NCI-H1092 (cell line): ENCODE measurements at places on chromosomes 12 and 14.

GRCh38 chr12:42589465-42590329, at the start of gene PRICKLE1:
TSS of gene PRICKLE1 (minus strand) at chr12:42589746. CDS start at chr12:42472516, 117,230 bp downstream.
- no peak for DNase-seq

- DNase-seq, result no peak
Measured at GRCh38 chr14:80291101-80291500, 79.8 kb upstream of the DIO2 start.

DNA sequence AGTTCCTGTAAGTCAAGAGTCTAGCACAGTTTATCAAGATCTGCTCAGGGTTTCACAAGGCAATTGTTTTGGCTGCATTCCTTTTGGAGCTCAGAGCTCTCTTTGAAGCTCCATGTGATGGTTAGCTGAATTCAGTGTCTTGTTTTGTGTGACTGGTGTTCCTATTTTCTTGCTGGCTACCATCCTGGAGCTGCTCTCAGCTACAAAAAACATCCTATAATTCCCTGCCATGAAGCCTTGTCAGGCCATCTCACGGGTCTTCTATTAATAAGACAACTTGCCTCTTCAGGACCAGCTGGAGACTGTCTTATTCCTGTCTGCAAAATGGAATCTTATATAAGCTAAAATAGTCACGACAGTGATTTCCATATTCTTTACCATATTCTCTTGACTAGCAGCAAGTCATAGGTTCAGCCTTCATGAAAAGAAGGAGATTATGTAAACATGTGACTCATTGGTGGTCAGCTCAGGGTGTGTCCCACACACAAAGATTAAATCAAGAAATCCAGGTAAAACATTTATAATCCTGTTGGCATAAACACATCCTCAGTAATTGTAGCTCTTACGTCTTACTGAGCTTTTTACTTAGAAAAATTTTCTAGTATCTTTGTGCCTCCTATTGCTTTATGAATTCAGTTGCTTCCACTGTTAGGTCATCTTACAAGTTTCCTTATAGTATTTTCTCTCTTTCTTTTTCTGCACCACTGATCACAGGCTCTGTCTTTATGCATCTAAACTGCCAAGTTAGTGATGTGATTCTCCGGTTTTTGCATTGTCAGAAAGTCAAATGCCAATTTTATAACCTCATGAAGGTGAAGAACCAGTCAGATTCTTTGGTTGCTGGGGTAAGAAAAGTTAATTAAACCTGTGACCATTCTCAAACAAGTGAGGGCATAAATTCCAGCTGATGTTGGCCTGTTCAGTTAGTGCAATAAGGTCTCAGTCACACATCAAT, 378.5 kb upstream of the MGAT4C start:
- no peak for DNase-seq

DNA sequence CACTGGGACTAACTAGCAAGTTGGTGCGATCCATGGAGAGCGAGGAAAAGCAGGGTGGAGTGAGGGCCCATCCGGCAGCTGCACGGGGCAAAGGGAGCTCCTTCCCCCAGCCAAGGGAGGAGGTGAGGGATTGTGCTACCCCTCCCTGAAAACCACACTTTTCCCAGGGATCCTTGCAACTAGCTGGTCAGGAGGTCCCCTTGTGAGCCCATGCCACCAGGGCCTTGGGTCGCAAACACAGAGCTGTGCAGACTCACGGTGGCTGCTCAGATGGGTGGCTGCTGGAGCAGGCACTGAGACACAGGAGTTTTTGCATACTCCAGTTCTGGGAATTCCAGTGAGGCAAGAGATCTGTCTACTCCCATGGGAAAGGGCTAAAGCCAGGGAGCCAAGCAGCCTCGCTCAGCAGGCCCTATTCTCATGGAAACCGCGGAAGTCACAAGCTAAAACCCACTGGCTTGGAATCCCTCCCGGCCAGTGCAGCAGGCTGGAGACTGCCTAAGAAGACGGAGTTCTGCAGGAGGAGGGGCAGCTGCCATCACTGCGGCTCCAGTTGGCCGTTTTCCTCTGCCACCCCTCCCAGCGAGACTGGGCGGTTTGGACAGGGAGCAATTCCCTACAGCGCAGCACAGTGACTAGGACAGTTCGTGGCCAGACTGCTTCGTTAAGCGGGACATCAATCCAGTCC, 10.9 kb upstream of the ZNF705A start:
- DNase-seq, result no peak

GRCh38 chr12:12297201-12297830, 30.5 kb upstream of the LRP6 start:
- DNase-seq, result no peak

GRCh38 chr14:22003461-22003860, 329.8 kb upstream of the OR4E1 start:
- DNase-seq, result no peak

GRCh38 chr12:116483959-116484750, 75.0 kb upstream of the MAP1LC3B2 start:
- DNase-seq, result no peak

DNA sequence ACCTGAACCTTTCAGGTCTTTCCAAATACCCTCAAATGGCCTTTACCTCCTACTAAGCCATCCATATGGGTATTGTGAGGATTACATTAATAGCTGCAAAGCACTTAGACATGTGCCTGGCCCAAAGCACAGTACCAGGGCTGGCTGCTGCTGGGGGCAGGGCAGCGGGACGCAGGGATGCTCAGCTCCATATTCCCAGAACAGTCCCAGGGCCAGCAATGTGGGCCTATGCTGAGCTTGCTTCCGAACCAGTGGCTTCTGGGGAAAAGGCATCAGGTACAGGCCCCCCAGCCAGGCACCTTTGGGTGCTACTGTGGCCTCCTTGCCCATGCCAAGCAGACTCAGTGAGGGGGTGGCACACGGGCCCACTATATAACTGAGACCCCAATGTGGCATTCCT, 10.4 kb downstream of the ACTN1 start:
- no peak for DNase-seq

GRCh38 chr14:61099216-61099835, 118.3 kb downstream of the SLC38A6 start:
- DNase-seq, result no peak

GRCh38 chr14:67199016-67199415, 9.8 kb downstream of the GARIN2 start:
- no peak for DNase-seq

- DNase-seq, result no peak
Measured at GRCh38 chr12:54448344-54448743, 25.1 kb downstream of the GTSF1 start.

DNA sequence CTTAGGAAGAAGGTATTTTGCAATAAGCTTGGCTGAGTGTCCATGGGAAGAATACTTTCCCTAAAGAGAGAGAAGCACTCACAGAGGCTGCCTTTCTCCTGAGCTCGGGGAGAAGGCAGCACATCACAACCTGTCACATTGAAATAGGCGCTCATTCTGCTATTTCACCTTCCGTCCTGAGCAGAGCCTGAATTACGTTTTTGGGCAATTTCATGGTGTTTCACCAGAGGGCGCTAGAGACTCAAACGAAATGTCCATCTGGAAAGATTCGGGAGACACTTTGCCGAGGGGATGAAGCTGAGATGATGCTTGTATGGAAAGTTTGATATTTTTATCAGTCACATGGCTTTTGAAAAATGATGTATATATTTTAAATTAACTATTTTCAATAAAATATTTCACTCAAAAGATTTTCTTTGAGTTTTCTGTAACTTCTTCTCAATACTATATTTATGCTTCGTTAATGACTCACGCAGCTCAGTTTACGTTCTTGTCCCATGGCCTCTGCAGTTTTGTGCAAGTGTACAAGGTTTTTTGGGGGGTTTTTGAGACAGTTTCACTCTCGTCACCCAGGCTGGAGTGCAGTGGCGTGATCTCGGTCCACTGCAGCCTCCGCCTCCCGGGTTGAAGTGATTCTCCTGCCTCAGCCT, 17.4 kb upstream of the B4GALNT3 start:
- DNase-seq, result peak; percentile 30

DNA sequence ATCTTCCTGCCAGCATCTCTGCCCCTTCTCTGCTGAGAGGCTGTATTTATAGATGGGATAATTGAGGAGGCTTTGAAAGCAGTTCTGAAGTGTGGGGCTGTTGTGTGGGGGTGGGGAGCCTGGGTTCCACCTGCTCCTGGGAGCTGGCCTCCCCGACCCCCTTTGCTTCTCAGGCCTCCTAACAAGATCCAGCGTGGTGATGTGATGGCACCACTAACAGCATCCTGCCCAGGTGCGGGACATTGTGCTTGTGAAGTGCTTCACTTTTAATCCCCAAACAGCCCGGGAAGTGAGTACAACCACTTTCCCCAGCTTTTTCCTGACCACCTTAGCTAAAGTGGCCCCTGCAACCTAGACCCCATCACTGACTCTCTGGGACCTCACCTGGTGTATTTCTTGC, 95.1 kb upstream of the NRXN3 start:
- DNase-seq, result peak; percentile 20

DNA sequence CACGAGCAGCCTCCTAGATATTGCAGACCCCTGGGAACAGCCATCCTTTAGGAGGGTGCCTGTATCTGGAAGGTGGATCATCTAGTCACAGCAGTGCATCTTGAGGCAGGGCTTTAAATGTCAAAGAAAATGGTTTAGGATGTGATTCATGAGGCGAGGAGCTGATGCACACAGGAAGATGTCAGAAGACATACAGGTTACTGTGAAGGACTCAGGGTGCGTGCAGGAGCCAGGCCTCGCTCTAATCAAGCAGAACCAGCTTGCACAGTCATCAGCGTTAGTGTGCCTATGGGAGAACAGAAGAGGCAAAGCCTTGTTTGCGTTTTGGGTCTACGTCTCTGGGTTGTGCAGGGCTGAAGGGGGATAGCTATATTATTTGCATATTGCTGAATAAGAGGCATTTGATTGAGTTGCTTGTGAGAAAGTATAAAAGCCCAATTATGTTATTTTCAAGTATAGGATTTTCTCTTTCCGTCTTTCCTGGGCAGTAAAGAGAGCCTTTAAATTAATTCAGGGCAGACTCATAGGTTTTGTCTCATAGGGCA, 77.3 kb upstream of the RPH3A start:
- no peak for DNase-seq

GRCh38 chr14:99838639-99839134, 45.5 kb downstream of the EML1 start:
- no peak for DNase-seq

DNA sequence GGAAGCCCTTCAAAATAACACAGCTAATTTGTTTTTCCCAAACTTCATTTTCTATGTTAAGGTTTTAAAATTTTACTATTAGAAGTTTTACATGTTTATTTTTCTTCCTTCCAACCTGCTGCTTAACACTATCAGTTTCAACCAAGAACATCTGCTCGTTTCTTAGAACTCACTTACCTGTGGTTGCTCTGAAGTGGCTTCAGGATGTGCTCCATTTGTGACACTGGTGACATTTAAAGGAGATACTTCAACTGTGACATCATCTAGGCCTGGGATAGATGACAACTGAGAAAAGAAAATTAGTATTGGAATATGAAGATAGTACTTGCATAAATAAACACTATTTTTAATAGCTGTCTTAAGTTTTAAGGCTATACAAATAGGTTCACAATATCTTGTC, 17.9 kb downstream of the WASHC3 start:
- DNase-seq, result no peak

DNA sequence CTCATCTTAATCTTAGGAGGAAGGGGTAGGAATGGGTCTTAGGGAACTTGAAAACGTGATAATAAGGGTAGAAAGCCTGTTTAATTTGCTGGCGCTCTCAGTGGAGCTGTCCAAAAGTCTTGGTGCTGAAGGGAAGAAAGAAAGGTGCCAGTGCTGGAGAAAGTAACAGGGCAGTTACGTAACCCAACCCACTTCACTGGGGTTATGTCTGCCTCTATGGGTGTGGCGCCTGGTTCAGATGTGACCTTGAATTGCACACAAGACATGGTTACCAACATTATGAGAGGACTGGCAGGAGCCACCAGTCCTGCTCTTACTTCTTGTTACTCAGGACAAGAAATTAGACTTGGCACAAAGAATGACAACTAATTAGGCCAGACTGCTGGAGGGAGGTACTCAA, 18.6 kb upstream of the GPATCH2L start:
- no peak for DNase-seq

GRCh38 chr14:94945615-94946014, 175.7 kb upstream of the GSC start:
- no peak for DNase-seq

- DNase-seq, result peak; percentile 62
Measured at GRCh38 chr12:98002887-98003493, 512.4 kb upstream of the TMPO start.

- no peak for DNase-seq
Measured at GRCh38 chr12:60489071-60489470, 893.2 kb downstream of the SLC16A7 start.

DNA sequence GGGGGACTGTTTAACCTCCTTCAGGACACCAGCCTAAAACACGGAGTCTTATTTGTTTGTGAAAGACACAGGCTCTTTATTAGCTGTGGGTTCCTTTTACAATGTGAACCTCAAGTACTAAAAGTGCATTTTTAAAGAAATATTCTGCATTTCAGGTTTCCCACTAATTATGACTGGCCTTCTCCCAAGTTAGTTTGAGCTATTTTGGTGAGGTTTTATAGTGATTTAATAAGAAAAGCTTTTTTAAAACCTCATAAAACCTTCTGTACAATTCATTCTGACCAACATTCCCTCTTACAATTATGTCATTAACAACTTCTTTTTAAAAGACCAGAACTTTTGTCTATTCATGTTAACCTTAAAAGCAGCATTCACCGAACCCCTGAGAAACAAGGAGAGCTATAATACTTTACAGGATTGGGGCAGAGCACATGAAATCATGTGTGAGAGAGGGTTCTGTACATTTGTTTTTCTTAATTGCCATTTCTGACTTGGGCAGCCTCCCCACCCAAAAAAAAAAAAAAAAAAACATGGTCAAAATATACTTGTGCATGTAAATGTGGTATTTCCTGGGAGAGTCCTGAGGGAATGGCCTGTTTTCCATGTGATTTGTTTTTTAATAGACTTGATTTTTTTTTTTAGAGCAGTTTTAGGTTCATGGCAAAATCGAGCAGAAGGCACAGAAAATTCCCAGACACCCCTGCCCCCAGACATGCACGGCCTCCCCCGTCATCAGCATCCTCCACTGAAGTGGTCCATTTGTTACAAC, 169.5 kb downstream of the CHST11 start:
- DNase-seq, result no peak

GRCh38 chr12:54042970-54043853, 10.4 kb downstream of the HOXC5 start:
- DNase-seq, result no peak

GRCh38 chr12:48716168-48716492, 377 bp downstream of the CCNT1 start:
- DNase-seq, result no peak

DNA sequence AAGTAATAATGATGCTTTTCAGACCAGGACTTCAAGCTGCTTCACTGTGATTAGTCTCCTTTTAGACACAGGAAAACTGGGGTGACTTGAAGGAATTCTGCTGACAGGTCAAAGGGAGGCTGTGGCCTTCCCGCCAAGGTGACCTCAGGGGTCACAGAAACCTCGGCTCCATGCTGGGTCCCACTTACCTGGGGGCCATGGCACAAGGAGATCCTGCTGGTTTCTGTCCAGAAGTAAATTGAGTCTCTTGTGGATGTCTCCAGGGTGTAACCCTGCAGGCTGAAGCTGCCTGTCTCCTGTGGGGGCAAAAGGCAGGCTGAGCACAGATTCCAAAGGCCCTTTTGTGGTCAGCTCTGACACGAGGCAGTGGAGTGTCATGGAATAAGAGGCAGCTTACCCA, 138.7 kb upstream of the MED13L start:
- no peak for DNase-seq
